Cardiac muscle cell (in vitro differentiated cells and primary cell): ENCODE measurements at places on chromosomes 4 and X.

DNA sequence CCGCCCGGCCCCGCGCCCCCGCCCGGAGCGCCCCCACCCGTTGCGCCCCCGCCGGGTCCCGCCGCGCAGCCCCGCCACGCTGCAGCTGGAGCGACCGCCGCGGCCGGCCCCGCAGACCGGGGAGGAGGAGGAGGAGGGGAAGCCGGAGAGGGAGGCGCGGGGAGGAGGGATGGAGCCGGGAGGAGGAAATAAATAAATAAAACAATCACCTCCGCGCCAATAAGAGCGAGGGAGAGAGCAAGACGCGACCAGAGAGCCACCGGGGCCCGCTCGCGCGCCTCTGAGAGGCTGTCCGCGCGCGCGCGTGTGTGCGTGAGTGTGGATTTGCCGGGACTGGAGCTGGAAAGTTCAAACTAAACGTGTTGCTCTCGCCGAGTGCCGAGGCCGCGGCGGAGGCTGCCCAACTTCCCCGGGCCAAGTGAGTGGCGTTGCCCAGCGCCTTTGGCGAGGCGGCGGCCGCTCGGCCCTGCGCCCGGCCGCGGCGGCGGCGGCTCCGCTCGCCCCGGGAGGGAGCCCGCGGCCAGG is 2184.4 kb upstream of the TENM3 start:
- DNase-seq: peak; percentile 51

GRCh38 chrX:47283015-47283771 is 50.4 kb downstream of the USP11 start:
- peak; percentile 75 for DNase-seq

DNA sequence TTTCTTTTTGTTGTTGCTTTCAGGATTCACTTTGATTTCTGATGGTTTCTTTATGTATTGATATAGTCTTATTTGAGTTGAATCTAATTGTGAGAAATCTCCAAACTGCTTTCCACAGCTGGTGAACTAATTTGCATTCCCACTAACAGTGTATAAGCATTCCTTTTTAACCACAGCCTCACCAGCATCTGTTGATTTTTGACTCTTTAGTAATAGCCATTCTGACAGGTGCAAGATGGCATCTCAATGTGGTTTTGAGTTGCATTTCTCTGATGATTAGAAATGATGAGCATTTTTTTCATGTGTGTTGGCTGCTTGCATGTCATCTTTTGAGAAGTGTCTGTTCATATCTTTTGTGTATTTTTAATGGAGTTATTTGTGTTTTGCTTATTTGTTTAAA is 1023.1 kb downstream of the SH3BGRL start:
- no peak for DNase-seq

DNA sequence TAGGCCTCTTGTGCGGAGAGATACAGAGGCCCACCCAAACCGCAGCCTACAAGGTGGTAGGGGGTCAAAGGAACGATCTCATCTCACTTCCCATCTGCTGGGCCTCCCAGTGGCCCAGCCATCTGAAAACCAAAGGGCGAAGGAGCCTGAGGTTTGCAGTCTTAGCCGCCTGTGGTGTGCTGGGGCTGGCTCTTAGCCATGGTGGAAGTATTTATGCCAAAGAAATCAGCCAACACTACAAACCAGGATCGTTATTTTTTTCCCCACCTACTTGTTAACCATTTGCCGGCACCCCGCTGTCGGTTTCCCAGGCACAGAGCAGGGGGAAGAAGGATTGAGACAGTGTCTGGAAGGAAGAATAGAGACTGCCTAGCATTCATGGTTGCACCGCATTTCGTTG is 30.9 kb upstream of the CDKL5 start:
- DNase-seq: no peak

DNA sequence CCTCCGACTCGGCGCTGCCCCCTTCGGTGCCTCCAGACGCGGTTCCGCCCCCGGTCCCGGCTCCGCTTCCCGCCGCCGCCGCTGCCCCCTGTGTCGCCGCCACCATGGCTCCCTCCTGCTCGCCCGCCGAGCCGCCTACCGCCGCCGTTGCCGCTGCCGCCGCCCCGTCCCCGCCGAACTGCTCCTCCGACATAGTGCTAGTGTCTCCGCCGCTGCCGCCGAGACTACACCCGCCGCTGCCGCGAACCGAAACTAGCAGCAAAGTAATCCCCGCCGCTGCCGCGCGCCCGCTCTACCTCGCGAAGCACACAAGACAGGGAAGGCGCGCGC is 340 bp downstream of the HNRNPD start:
- DNase-seq: no peak

- DNase-seq: peak; percentile 59
These were observed 127.6 kb upstream of the INTU start for GRCh38 chr4:127505203-127505602.

- peak; percentile 62 for DNase-seq
These were observed 15.9 kb downstream of the PCGF3 start for GRCh38 chr4:721261-722168.

- no peak for DNase-seq
These were observed 37.2 kb upstream of the GPR78 start for GRCh38 chr4:8542776-8543525.

DNA sequence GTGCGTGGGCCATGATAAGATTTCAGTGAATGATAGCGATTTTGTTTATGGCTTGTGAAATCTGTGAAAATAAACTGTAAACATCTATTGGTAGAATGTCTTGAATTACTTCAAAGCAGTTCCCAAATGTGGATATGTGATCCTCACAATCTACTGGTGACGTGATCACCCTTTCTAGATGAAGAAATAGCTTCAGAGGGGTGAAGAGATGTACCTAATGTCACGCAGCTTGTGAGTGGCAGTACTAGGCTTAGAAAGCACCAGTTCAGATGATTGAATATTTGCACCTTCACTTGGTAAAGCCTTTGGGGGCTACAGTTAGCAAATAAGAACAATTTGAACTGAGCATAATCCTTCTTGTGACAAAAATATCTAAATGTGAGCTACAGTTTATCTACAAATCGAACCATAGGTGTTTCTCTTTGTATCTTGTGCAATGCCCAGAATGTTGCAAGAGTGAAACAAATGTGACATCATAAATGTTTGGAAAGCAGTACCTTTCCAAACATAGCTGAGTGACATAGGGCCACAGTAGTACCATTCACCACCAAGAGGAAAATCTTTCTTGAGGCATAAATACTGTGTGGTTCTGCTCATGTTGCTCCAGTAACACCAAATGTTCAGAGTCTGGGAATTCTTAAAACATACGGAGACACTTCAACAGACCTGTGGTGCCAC is 14.2 kb downstream of the PAK3 start:
- DNase-seq: no peak

DNA sequence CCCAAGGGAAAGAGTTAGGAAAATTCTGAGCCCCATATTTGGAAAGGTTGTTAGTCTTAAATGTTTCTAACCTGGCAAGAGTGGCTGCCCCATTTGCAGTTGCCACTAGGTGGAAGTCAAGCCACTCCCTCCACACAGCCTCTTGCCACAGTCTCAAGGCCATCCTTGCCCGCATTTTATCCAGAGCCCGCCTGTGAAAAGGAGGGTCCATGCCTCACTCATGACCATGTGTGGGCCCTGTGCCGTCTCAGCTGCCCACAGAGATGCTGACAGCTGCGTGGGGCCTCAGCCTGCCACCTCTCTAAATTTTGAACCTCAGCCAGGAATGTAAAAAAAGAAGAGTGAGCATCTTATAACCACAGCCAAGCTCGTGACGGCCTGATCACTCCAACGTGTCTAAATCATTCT is 201.5 kb upstream of the FAM241A start:
- peak; percentile 31 for DNase-seq

- no peak for DNase-seq
These were observed 6.8 kb downstream of the ANXA5 start for GRCh38 chr4:121690001-121690400.

GRCh38 chr4:37964734-37965457 is 4.7 kb downstream of the PTTG2 start:
- no peak for DNase-seq

GRCh38 chr4:185248393-185249039 is 39.1 kb downstream of the SNX25 start:
- DNase-seq: no peak

- peak; percentile 68 for DNase-seq
These were observed 868 bp downstream of the AFAP1 start for GRCh38 chr4:7938609-7939376.

DNA sequence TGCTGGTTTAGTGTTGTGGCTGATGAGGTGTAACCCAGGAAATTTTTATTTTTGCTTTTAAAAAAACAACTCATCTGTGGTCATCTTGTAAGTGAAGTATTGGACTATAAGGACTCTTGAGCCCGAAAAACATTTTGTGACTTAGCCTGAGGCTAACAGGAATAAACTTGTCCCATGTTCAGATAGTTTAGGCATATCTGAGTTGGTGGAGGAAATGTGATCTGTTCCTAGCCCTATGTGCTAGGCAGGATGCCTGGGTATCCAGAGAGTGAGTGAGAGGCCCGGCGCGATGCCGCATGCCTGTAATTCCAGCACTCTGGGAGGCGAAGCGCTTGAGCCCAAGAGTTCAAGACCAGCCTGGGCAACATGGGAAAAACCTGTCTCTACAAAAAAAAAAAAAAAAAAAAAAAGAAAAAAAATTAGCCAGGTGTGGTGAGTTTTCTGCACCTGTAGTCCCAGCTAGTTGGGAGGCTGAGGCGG is 3.7 kb downstream of the SMS start:
- peak; percentile 19 for DNase-seq

GRCh38 chr4:57607566-57608180 is 497.5 kb upstream of the IGFBP7 start:
- DNase-seq: peak; percentile 32

DNA sequence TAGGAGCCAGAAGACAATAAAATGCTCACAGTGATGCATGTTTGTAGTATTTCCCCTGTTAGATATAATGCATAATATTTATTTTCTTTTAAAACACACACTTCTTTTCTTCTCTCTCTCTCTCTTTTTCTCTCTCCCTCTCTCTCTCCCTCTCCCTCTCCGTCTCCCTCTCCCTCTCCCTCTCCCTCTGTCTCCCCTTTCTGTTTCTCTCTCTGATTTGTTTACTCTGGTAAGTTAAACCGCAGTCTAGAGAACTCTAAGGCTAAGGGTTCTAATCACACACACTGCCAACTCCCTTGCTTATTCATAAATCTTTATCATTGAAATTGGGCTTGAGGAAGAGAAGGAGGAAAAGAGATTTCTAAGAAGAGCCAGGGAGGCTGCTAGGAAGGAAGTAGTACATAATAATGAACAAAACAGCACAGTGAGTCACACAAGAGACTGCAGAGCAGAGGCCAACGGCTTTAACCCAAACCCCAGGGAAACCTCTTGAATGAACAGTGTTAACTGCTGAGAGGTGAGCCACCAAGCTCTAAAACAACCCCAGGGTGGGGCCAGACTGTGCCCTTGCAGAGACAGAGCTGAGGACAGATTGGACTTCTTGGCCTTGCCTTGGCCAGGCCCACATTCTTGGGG is 9.1 kb upstream of the PHOX2B start:
- peak; percentile 6 for DNase-seq

- DNase-seq: no peak
These were observed 28.8 kb upstream of the EGFL6 start for GRCh38 chrX:13540602-13541001.

GRCh38 chr4:154367659-154368058 is 123.9 kb downstream of the DCHS2 start:
- DNase-seq: no peak

- no peak for DNase-seq
These were observed 12.1 kb upstream of the TCEAL2 start for GRCh38 chrX:102113367-102113766.

DNA sequence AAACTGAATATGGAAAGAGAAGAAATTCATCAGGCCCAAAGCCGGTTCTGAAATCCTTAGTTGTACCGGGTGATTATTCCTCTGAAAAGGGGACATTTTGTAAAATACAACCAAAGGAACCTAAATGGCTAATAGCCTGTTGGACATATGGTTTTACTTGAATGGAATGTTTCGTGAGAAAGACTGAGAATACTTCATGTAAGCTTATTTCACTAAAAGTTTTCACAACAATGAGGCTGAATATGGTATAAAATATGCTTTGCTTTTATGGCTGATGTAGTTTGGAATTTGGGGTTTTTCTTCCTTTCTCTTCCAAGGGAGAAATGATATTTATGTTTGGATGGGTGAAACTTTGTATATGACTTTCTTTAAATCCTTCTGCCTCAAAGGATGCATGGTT is 2.7 kb downstream of the GRIA3 start:
- DNase-seq: no peak

DNA sequence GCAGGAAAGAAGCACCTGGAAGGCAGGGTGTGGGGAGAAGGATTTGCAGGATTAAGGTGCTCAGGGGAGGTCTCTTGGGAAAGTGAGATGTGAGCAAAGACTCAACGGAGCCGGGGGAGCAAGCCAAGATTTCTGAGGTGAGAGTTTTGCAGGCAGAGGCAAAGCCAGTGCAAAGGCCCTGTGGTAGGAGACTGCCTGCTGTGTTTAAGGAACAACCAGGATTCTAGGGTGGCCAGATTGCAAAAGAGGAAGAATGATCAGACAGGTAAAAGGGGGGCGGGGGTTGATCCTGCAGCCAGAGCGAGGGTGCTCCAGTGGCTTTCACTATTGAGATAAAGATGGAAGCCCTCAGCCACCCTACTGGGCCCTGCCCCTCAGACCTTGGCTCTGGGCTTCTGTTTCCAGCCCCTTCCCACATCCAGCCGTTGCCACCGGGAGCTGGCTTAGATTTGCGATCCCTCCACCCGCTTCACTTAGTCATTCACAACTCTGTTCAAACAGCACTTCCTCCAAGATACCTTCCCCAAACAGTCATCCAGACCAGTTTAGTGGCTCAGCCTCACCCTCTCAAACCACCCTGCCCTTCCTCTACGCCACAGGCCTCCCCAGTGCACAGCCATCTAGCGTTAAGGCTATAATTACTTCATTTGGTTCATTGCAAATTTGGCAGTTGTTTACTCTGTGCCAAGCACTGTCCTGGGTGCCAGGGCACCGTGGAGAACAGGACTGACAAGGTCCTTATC is 23.3 kb upstream of the BCOR start:
- no peak for DNase-seq

DNA sequence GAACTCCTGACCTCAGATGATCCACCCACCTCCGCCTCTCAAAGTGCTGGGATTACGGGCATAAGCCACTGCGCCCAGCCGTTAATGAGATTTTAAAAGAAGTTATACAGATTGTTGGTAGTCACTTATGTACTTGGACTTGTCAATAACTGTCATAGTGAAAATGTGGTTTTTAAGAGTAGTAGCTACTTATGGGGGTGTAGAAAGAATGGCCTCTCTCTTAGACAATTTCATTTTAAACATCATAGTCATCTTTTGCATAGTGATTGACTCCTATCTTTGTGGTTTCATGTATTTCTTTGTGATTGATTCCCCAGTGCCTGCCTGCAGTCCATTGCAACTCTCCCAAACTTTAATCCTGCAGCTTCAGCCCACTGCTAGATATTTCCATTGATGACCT is 17.4 kb downstream of the FAM199X start:
- DNase-seq: no peak

- DNase-seq: no peak
These were observed 718.5 kb upstream of the PCDH7 start for GRCh38 chr4:30001628-30002027.
